ENCODE measurements at places on chromosomes 4 and X.

DNA sequence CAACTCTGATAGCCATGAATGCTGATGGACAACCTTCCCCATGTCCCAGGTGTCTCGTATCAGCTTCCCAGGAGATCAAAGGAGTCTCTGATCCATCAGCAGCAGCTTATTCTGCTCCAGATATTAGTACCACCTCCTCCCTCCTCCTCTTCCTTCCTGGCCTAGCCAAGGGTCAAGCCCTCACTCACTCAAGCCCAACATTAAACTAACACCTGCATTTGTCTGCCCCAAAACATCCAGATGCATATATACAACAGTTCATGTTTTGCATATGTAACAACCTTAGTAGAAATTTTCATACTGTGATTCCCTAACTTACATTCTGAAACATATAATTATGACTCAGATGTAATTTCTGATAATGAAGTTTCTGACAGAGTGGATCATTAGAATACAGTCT lies 29.9 kb downstream of the BCLAF3 start:
- no peak for DNase-seq

GRCh38 chrX:154113729-154114128 lies 16.2 kb upstream of the MECP2 start:
- no peak for DNase-seq

- DNase-seq = no peak
Measured at GRCh38 chr4:99473131-99473530, 37.7 kb upstream of the C4orf17 start.

- no peak for DNase-seq
Measured at GRCh38 chr4:108820492-108821350, 57.9 kb upstream of the ETNPPL start.

- no peak for DNase-seq
Measured at GRCh38 chrX:40132751-40133150, 35.0 kb upstream of the BCOR start.

- no peak for DNase-seq
Measured at GRCh38 chr4:70954032-70954431, 39.4 kb upstream of the DCK start.

DNA sequence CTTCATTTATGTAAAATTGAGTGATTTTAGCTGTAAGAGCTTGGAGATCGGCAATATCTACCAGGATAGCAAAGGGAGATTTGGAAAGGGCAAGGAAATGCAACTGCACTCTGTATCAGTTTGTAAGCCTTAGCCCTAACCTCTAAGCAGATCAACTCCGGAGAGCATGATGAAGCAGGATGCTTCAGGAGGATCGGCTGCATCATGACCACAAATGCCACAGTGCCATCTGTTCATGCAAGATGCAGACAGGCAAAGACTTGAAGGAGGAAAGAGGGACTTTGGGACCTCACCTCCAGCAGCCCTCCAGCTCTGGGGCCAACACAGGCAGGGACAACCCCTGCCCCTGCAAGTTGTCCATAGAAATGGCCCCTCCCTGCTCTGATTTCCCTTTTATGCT lies 377.6 kb upstream of the GATB start:
- DNase-seq = no peak

- no peak for DNase-seq
Measured at GRCh38 chrX:149962859-149963757, 24.8 kb upstream of the EOLA2 start.

GRCh38 chrX:48834383-48834709 lies 1.1 kb downstream of the PCSK1N start:
- DNase-seq = no peak

Data from stimulated activated CD4-positive, alpha-beta T cell treated with anti-CD3 and anti-CD28 coated beads, TNF-alpha, amount 100 ng/mL, for 24 hours (primary cell).